Stimulated activated CD4-positive, alpha-beta T cell treated with anti-CD3 and anti-CD28 coated beads, TNF-alpha, amount 100 ng/mL, for 1 hour (primary cell): ENCODE measurements at places on chromosomes 6 and 20.

- DNase-seq: no peak
These were observed 10.5 kb downstream of the VPS16 start for GRCh38 chr20:2851086-2851485.

DNA sequence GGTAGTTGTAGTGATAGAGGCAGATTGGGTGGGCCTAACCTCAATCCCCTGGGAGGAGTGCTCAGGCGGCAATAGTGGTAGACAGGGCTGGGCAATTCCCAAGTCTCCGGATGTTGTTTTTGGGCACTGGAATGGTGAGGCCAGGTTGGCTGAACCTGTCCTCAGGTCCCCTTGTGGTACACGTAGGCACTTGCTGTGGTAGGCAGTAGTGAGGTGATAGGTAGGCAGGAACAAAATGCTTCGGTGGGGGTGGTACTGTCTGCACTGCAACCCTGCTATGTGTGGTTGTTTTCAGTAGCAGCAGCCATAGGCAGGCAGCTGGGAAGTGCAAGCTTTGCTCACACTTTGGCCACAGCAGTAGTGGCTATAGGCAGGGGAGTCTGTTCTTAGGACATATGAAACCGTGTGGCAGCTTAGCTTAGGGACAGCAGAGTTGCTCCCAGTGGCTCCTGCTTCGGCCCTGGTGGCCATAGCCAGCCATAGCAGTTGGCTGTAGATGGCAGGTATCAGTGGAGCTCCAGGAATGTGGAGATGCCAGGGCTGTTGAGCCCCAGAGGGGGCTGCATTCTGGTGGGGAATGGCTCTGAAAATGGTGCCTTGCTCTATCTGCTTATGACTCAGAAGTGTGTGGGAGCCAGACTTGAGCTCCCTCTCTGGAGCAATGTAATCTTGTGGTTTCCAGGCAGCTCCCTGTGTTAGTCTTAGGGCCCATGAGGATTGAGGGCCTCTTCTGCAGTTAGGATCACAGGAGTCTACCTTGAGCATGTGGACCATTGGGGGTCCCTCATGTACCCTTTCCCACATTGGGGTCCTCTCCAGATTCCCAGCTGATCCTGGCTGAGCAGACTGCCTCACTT is 241.8 kb upstream of the BMP2 start:
- no peak for DNase-seq

- no peak for DNase-seq
These were observed 69.7 kb upstream of the NHSL1 start for GRCh38 chr6:138568997-138569396.

DNA sequence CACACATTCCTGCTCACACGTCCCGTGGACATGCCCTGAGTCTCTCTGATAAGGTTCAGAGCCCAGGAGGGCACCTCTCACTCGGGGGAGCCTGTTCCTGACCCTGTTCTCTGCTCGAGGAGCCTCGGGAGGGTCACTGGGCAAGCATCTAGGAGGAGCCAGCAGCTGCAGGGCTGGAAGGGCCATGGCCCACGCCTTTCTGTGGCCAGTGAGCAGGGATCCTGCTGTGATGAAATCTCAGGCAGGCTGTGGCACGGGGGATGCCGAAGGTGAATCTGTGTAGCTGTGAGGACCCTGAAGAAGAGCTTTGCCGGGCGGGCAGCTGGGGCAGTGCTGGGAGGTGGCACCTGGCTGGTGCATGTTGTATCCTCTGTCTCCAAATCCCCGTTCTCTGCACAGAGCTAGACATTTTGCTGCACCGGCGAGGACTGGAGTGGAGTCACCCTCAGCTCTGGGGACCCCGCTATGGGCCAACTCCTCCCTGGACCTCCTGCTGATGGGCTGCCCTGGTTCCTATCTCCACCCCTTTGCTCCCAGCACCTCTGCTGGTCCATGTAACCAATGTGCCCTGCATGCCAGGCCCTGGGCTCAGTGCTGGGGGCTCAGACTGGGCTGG is 7.1 kb upstream of the NPBWR2 start:
- DNase-seq: no peak

GRCh38 chr20:10520528-10520927 is 85.4 kb downstream of the SLX4IP start:
- DNase-seq: no peak

DNA sequence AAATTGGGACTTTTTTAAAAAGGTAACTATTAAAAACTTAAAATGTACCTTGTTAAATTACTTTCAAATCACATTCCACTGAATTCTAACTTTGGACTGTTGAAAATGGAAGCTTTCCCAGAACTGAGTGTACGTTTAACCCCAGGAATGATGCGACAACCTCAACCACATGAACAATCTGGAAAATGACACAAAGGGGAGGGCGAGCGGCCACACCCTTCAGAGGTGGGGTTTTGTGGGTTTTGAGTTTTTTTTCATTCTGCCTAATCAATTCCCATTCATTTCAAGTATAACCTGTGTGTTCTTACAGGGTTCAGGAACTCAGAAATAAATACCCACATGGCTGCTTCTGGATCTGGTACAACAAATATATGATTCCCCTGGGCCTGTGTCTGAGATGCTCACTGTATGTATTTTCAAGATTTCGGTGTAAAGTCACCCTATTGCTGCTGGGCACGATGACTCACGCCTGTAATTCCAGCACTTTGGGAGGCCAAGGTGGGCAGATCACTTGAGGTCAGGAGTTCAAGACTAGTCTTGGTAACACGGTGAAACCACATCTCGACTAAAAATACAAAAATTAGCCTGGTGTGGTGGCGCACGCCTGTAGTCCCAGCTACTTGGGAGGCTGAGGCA is 21.6 kb downstream of the CNKSR3 start:
- no peak for DNase-seq

DNA sequence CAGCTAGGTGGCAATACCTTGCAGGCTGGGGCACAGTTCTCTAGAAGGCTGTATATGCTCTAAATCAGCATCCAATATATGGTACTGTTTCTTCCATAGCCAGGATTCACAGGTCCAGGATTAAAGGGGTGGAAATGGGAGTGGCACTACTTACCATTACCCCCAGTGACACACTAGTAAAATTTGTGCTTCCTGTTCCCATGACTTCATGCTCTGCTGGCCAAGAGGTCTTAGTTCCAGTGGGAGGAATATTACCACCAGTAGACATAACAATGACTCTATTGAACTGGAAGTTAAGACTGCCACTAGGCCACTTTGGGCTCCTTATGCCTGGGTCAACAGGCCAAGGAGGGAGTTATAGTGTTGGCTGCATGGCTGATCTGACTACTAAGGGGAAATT is 174.3 kb upstream of the TNFAIP3 start:
- no peak for DNase-seq

DNA sequence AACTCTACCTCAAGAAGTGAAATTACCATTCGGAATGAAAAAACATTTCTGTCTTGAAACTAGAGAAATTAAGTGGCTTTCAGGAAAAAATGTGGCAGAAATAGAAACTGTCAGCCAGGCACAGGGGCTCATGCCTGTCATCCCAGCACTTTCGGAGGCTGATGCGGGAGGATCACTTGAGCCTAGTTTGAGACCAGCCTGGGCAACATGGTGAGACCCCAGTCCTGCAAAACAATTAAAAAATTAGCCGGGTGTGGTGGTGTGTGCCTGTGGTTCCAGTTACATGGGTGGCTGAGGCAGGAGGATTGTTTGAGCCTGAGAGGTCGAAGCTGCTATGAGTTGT is 7.1 kb upstream of the TMEM181 start:
- no peak for DNase-seq

- no peak for DNase-seq
These were observed 1.8 kb downstream of the ADAM33 start for GRCh38 chr20:3679749-3680700.

DNA sequence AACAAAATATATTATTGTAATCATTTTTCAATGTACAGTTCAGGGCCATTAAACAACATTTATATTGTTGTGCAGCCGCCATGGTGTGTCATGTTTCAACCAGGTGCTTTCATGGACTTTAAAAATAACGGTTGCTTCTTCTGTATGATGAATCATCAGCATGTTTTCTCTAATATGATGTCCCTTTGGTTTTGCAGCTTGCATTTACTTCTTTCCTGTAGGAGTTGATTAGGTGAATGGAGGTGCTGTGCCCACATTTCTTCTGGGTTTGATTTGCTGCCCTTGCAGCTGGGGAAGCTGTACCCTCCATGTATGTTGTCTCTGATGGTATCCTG is 54.9 kb upstream of the TULP4 start:
- DNase-seq: no peak

- DNase-seq: no peak
These were observed 62.0 kb downstream of the MMUT start for GRCh38 chr6:49401063-49401462.

GRCh38 chr6:70651326-70651905 is 16.3 kb upstream of the SMAP1 start:
- DNase-seq: no peak

DNA sequence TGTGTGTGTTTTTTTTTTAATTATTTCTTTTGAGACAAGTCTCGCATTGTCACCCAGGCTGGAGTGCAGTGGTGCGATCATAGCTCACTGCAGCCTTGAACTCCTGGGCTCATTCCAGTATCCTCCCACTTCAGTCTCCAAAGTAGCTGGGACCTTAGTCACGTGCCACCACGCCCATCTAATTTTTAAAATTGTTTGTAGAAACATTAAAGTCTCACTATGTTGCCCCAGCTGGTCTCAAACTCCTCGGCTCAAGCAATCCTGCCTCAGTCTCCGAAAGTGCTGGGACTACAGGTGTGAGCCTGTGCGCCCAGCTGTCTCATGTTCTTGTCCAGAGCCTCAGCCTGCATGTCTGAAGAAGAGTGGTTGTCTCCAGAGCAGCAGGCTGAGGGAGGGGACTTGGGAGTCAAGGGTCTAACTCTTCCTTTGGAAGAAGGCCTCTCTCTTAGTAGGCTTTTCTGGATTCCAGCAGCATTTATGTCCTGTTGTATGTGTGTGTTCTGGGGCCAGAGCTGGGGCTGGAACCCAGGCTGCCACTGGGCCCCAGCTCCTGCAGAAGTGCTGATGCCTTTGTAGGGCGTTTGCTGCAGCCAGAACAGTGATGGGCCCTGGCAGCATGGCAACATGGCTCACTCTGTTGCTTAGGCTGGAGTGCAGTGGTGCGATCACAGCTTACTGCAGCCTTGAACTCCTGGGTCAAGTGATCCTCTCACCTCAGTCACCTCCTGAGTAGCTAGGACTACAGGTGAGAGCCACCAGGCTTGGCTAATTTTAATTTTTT is 5.4 kb downstream of the DNMT3B start:
- DNase-seq: no peak

DNA sequence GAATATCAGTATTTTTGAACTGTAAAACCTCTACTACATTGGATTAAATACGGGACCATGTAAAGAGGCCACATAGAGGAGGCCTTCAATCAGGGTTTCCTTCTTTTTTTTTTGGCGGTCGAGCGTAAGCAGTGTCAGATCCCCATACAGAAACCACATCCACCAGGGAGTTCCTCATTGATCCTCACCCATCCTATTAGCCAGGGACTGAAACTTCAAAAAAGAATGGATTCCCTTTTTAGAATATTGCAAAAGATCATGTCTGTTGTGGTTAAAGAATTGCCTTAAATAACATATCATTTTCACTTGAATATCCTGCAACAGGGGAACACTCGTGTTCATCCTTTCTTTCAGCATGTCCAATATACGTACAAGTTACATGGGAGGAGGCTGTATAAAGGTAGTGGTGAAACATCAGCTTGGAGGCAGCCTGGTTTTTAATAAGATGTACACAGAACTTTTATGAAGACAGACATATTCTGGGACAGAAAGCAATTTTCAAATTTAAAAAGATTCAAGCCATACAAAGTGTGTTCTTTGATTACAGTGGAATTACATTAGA is 96.1 kb downstream of the PPP1R14C start:
- no peak for DNase-seq

DNA sequence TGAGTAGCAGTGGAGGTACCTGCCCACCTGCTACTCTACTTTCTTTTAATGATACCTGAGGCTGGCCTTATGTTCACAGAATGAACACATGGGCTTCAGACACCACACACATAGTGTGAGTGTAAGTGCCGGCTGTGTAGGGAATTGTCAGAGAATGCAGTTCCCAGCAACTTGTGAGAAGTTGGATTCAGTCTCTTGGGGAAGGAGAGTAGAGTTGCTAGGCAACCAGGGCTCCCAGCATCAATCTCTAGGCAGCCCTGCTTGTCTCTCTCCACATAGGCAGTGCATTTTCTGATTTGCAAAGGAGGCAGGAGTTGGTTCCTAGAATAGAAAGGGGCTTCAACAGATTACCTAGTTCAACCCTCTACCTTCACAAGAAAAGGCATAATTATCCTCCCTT is 74.1 kb downstream of the BFSP1 start:
- no peak for DNase-seq

DNA sequence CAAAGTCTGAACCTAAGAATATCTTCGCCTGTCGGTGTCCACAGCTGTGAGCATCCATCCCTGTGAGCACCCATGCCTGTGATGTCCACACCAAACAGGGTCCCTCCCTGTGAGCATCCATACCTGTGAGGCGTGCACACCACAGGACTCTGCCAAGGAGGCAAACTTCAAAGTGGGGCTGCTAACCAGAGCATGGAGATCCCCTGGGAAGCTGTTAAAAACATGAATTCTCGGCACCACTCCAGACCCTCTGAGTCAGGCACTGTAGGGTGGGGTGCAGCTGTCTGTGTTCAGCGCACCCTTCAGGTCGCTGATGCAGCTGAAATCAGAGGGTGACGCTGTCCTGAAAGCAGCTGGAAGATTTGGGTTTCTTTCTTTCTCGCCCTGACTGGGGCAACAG is 85.4 kb upstream of the NXT1 start:
- DNase-seq: no peak

DNA sequence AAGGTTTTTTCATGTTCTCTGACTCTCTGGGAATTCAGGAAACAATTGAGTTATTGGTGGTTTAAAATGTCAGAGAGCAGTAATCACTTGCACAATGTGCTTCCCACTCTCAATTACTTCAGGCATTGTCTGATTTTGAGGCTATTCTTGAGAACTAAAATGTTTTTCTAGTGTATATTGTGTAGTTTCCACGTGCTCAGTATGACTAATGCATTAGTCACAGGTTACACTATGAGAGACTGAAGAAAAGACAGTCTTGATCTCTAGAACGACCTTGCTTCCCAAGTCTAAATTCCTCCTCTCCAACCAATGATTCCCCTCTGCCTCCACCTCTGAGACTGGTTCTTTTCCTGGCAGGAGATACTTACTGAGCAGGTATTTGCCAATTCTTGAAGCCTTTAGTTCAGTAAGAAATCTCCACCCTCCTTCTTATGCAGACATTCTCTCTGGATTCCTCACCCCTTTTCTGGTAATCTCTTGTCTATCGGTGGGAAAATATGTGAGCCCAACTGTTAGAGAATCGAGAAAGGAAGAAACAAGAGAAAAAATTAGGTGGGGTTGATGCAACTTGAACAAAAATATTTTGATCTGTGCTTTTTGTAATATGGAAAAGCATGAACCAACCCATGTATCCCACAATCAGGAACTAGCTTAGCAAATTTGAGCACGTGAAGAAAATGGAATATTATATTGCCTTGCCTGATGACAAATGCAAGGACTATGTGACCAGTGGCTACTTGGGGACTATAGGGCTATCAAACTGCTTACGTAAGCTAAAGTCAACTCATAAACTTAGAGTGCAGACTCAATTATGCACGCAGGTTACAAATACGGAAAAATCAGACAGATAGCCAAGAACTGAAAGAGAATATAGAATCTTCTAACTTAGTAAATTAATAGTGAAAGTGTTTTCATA is 61.1 kb upstream of the SLC22A16 start:
- DNase-seq: no peak
